Astrocyte (in vitro differentiated cells and primary cell): ENCODE measurements at places on chromosomes 16 and 17. TPM values are rescaled to one million over a fixed set of nuclear protein-coding genes. Genes with fewer than 3 reads are reported as not detected.

GRCh38 chr17:49913226-49914095 is 55.5 kb upstream of the DLX4 start:
- peak; percentile 64 for DNase-seq

PRPSAP1 gene
- total RNA-seq: 33.3 and 36.2 TPM in 2 replicates

DNA sequence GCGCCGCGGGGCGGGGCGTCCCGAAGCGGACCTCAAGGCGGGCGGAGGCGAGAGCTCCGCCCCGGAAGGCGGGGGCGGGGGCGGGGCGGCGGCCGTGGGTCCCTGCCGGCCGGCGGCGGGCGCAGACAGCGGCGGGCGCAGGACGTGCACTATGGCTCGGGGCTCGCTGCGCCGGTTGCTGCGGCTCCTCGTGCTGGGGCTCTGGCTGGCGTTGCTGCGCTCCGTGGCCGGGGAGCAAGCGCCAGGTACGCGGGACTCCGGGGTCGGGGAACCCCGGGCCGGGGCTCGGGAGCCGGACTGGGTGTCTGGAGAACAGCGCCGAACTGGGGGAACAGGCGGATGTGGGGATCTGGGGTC is at the start of gene TNFRSF12A:
Gene TNFRSF12A, plus strand, starts transcription at position 122 of the 357 bp plus-strand sequence. Its CDS starts 30 bp downstream, at position 152.
- DNase-seq: peak; percentile 35

EFNB3 gene
- total RNA-seq: 7.0 and 7.6 TPM in 2 replicates

DNA sequence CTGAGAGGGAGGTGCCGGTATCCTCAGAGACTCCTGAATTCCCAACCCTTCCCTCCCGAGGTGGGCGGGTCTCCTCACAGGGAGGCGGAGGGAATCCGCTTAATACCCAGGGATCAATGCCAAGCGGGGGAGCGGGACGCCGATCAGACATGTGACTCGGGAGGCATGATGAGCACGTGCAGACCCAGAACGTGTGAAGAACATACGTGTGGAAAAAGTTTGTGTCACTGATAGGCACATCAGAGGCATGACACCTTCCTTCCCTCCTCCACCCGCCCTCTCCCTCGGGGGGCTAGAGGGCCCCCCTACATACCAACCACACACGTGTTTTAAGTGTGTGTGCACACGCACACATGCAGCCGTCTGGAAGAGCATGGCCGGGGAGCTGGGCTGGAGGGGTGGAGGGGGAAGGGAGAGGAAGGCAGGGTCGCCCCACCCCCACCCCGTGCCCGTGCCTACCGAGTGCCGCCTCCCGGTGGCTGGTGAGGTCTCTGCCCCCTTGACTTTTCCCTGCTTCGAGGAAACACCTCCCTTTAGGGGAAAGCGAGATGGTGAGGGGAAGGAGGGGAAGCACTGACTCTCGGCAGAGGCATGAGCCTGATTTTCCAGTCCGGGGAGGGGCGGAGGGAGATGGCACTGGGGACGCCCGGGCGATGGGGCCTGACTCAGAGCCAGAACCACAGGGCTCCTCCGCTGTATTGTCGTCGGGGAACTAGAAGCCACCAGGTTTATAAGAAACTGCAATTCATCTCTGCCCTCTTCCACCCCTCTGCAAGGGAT is 12.1 kb upstream of the TBX21 start:
- DNase-seq: peak; percentile 16

- peak; percentile 98 for DNase-seq
Observed at GRCh38 chr16:57185945-57186871, at the start of the genes PSME3IP1 and RSPRY1. TSS of gene PSME3IP1 (minus strand) at chr16:57186039. CDS start at chr16:57173854, 12,185 bp downstream. TSS of gene RSPRY1 (plus strand) at chr16:57186329. CDS start at chr16:57204659, 18,330 bp downstream.

DNA sequence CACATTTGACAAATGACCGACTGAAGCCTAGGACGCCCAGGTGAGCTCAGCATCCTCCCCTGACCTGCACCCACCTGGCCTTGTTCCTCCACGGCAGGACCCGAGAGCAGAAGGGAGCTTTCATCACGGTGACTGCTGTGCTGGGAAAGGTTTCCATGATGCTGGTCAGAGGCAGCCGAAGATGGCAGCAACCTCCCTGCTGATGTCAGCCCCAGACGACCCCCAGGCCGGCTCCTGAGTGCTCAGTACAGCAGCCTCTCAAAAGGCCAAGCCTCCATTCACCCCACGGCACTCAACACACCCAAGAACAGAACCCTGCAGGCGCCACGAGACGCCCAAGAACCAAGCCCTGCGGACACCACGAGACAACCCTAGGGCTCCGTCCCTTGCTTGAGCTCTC is 119.8 kb downstream of the ANKRD11 start:
- no peak for DNase-seq

- DNase-seq: no peak
Observed at GRCh38 chr16:27816561-27816960, 247.0 kb downstream of the GSG1L start.

- DNase-seq: no peak
Observed at GRCh38 chr17:20896153-20896649, 146.6 kb downstream of the USP22 start.

DNA sequence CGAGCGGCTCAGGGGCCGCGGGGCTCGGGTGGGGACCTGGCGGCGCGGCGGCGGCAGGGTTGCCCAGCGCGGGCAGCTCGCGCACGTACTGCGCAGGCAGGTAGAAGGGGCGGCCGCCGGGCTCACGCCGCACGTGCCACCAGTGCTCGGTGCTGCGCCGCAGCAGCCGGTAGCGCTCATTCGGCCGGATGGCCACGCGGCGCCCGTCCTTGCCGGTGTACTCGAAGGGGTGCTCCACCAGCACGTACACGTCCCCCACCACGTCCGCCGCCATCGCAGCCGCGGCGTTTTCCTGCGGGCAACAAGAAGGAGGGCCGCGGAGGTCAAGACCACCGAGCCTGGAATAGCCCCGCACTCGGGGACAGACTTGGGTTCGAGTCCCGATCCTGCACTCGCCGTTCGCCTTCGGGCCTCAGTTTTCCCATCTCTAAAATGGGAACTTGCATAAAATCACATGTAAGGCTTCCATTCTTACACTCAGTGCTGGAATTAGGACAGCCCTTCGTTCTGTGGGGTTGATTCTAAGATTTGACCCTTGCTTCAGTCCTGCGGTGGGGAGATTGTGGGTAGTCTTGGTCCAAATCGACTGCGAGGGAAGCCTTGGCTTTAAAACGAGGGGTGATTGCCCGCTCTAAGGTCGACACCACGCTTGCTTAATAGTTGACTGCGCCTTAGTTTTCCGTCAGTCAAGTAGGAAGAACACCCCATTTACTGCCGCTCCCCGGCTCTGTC is 2.5 kb downstream of the ARHGAP27 start:
- no peak for DNase-seq

RAPGEFL1 gene
- 6.8 and 7.0 TPM in 2 replicates for total RNA-seq

GRCh38 chr16:54210452-54211125 is 76.0 kb downstream of the IRX3 start:
- DNase-seq: no peak

RCVRN gene
- not detected in 2 replicates for total RNA-seq

RBFOX1 gene
- 0.43 and 0.84 TPM in 2 replicates for total RNA-seq

DNA sequence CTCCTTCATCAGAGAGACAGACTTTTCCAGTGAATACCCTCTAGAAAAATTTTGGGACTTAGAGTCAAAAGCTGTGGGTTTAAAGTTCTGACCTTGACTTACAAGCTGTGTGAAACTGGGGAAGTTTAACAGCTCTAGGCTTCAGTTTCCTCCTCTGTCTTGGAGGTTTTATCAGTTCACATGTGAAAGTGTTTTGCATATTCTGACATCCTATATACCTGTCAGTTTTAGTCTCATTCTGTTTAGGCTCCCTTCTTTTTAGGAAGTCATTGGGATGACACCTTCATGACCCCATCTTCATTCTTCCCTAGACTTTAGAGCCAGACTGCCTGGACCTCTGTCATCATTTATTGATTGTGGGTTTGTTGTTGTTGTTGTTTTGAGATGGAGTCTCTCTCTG is 44.4 kb downstream of the YPEL2 start:
- DNase-seq: no peak

- peak; percentile 41 for DNase-seq
Observed at GRCh38 chr17:49497148-49498028, 2.3 kb downstream of the NGFR start.

PITPNM3 gene
- 1.0 and 1.3 TPM in 2 replicates for total RNA-seq

SNF8 gene
- 162 and 168 TPM in 2 replicates for total RNA-seq

SKAP1 gene
- not detected in 2 replicates for total RNA-seq

RASL10B gene
- total RNA-seq: 19.1 and 21.7 TPM in 2 replicates

- DNase-seq: no peak
Observed at GRCh38 chr17:45138911-45139532, 3.5 kb downstream of the ACBD4 start.

NPIPA3 gene
- total RNA-seq: 0.94 and 9.8 TPM in 2 replicates

LDAF1 gene
- 38.6 and 41.0 TPM in 2 replicates for total RNA-seq

- DNase-seq: no peak
Observed at GRCh38 chr16:52770828-52771227, 223.9 kb upstream of the TOX3 start.

- peak; percentile 4 for DNase-seq
Observed at GRCh38 chr16:49592546-49593423, 219.2 kb downstream of the C16orf78 start.

DNA sequence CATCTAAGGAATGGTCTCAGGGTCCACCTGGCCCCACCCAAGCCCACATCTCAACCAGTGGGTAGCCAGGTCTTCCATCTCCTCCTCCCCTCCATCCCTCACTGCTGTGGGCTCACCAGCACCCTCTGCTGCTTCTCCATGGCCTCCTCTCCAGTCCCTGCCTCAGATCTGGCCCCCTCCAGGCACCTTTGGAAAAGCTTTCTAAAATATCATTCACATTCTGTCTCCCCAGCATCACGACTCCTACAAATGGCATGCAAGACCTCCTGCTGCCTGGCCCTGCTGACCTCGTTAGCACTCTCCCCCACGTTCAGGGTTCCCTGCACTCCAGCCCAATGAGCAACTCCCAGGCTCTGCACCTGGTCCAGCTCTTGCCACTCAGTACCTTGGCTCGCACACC is 13.7 kb downstream of the GLP2R start:
- no peak for DNase-seq

GRCh38 chr16:46920402-46921068 is 36.4 kb downstream of the GPT2 start:
- no peak for DNase-seq

- DNase-seq: no peak
Observed at GRCh38 chr17:44005527-44006271, 1.3 kb downstream of the NAGS start.

DNA sequence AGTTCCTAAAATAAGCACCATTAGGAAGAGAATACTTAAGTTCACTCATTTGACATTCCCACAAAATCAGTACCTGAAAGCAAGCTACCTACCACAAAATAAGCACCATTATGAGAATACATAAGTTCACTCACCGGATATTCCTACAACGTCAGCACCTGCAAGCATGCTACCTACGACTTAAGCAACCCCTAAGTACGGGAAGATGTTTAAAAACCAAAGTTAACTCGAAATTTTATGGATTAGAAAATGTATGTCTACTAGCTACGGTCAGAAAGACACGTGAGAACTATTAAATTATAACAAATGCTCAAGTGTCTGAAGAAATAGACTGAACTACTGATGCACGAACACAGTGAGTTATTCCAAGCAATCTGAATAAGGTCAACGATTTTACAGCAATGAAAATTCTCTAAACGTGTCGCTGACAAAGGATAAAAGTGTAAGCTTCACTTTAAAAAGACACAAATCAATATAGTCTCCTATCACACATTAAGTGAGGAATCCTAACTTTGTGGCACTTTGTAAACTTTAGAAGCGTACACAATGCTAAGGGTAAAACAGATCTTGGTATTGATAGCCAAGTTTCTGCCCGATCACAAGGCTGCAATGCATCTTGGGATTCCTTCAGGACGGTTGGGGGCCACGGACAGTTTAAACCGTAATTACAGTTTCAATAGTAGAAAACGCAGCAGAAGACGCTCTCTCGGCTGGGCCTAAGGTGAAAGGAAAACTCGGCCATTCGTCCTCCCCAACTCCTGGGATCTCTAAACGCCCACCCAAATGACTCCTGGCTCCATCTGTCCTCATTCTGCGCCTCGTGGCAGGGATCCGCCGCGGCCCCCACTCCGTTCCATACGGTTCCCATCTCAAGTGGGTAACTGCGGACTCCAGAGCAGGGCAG is 1.3 kb downstream of the GSPT1 start:
- peak; percentile 14 for DNase-seq

CCL22 gene
- total RNA-seq: not detected in 2 replicates

PERCC1 gene
- total RNA-seq: not detected in 2 replicates

HIGD1B gene
- not detected in 2 replicates for total RNA-seq

NPIPB6 gene
- total RNA-seq: 1.7 TPM in 1 of 2 replicates, not detected in the other

CIBAR2 gene
- total RNA-seq: not detected in 2 replicates

DNA sequence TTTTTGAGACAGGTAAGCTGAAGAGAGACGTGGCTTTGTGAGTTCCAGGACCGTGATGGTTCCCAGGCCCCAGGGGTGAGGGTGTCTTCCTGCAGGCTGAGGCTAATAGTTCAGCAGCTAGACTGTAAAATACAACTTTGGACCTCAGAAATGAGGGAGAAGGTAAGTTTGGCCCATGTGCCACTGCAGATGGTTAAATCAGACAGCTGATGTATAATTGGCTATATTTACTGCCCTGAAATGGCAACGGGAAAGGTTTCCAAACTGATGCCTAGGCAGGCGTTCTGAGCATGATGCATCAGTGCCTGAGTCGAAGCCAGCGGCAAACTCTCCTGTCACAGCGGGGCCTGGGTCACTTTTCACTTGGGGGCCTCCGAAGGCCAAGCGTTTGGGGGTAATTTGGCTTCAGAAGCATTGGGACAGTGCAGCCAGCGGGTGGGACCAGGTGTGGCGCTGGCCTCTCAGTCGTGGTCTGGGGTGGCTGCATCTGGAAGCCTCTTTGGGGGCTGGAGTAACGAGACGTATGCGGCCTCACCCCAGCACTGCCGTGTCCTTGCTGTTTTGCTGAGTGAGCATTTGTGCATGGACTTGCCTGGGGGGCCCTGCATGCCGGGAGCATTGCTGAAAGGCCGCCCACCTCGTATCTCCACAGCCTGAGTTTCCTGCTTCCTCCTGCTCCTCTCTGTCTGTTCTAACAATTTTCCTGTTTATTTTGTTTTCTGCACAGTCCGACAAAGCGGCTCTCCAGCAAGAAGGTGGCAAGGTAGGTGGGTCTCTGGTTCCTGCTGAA is 31.2 kb upstream of the CAPN15 start:
- DNase-seq: no peak

- DNase-seq: no peak
Observed at GRCh38 chr16:49129935-49130334, 151.7 kb downstream of the CBLN1 start.

- DNase-seq: peak; percentile 22
Observed at GRCh38 chr17:75619506-75620431, 13.5 kb upstream of the SMIM5 start.

DNA sequence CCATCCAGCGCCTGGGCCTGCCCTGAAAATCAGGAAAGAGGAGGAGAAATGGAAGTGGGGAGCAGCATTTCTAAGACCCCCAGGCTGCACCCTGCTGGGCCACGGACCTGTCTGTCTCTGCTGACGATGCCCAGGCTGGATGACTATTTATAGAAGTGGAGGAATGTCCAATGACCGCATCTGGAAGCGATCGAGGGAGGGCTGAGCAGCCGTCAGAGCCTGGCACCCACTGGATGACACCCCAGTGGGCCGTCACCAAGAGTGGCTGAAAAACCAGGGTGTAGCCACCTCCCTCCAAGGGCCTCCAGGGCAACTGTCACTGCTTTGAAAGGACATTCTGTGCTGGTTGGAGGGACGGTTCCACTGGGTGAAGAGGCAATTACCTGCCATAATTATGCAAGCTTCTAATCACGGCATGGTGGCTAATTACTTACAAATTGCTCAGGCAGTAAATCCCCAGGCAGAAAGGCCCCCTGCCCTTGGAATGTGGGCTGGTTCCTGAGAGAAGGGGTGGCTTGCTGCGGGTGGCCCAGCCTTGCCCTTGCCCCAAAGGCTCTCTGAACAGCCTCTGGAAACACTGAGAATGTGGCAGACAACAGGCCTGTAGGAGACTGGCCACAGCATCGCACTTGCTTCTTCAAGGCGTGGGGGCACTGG is 332.1 kb downstream of the C16orf95 start:
- DNase-seq: no peak

ST6GALNAC2 gene
- total RNA-seq: 0.79 TPM in 1 of 2 replicates, not detected in the other

TMEM235 gene
- total RNA-seq: not detected in 2 replicates

CD300E gene
- not detected in 2 replicates for total RNA-seq
